ENCODE measurements at places on chromosomes 7 and 10.

- DNase-seq: peak; percentile 54
Measured at GRCh38 chr10:109205929-109206585, 717.3 kb downstream of the XPNPEP1 start.

DNA sequence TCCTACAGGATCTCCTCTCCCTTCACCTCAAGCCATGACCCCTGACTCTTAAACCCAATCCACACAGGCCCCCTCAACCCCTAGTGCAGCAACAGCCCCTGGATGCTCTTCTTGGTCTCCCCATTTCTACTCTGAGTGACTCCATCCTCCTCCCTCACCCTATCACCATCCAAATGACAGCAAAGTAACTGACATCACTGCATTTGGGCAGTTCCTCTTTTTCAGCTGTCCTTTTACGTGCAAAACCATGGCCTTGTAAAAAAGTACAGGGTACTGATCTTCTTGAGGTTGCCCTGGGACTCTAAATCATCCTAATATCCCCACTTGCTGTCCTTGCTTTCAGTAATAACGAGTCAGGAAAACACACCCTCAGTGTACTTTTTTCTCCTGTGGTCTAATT lies 454.9 kb downstream of the ADRA2A start:
- no peak for DNase-seq

DNA sequence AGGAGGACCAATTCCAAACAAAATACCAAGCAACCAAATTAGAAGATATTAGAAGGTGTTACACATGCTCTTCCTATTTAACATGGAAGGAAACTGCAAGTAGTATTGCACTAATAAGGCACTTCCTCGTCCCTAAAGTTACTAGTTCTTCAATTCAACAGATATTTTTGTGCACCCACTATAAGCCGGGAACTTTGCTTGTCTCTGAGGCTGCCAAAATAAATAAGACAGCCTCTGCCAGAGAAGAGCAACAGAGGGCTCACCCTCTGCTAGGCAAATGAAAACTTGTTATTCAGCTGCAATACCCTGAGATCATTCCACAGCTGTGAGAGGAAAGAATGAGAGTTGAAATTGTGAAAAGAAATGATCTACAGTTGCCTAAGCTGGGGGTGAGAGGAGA lies 37.4 kb upstream of the GSAP start:
- DNase-seq: no peak

- peak; percentile 91 for DNase-seq
Measured at GRCh38 chr7:22561321-22561811, 61.4 kb upstream of the STEAP1B start.

- no peak for DNase-seq
Measured at GRCh38 chr10:110903280-110904278, 15.4 kb downstream of the BBIP1 start.

Measured in COLO829 (cell line).